Right ventricle myocardium superior (tissue), 1 donor: ENCODE measurements at places on chromosomes 7 and 10.

DNA sequence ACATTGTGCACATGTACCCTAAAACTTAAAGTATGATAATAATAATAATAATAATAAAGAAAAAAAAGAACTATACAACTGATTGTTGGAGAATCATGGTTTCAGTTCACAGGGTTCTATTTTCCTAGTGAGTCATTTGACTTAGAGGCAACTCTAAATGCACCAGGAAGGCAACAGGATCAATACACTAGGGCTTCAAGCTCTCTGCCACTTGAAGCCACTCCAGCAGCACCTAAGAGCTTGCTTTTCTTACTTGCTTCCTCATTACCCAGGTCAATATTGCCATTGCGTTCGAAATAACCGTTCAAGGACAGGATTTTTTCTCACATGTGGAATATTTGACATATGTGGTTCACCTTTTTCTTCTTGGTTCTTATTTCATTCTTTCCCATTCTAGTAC, 189.7 kb downstream of the GRM3 start:
- DNase-seq = no peak

DNA sequence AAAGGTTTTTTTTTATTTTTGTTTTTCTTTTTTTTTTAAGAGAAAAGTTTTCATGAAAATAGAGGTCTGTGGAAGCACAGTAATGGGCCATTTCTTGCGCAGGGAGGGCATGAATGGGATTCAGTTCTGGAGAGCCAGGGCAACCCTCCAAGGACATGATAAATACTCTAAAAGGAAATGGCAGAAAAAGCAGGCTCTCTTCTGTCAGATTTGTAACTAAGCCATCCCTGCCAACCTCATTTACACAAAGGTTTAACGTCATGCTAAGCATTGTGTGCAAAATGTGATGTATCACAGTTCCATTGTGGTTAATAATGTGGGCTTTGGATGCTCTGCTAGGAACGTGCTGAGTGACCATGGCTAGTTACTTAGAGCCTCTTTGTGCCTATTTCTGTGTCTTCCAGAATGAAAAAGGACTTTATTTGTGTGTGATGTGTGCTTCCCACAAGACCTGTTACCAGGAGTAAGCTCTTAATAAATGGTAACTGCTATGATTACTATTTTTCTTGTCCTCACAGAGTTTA, 1095.9 kb upstream of the SORCS1 start:
- DNase-seq = no peak

DNA sequence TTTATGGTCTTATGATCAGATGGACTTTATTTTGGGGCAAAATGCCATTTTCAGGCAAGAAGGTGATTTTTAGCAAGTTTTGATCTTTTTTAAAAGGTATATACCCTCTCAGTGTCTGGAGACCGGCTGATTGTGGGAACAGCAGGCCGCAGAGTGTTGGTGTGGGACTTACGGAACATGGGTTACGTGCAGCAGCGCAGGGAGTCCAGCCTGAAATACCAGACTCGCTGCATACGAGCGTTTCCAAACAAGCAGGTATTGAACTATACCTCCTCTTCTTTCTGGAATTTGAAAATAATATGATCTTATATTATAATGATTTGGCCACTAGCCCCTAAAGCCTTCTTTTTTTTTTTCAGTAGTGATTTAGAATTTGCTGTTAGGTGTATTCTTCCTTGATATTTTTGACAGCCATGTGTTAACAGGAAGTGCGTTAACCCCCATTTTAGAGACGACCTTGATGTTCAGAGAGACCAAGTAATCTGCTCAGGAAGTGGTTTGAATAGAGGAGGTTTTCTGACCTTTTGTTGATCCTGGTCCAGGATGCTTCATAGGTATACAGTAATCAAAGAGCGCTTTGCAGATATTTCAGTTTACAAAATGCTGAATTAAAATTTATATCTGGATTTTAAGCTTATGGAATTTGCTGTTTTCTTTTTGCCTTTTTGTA, 6.2 kb downstream of the BUB3 start:
- no peak for DNase-seq

DNA sequence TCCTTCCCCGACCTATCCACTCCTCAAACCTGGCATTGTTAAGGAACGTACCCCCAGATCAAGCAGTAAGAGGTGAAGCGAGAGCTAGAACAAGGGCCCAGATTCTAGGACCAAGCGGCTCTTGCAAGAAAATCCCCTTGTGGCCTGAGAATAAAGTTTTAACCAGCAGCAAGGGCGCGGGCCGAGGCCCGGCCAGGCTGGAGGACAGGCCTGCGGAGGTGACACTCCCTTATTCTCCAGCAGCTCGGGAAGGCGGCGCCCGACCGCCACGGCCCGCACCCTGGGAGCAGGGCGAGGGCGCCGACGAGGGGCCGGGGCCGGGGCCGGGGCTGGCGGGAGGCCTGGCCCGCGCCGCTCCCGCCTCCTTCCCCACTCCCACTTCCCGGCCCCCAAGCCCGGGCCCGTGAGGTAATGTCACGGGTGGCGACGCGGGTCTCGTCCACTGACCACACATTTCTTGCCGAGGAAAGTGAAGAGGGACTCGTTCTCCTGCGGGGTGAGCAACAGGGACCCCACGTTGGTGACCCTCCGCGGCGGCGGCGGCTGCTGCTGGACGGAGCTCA, 551 bp downstream of the WASL start:
- peak; percentile 69 for DNase-seq

- DNase-seq = no peak
These were observed 306.0 kb downstream of the TFEC start for GRCh38 chr7:115724400-115725056.

DNA sequence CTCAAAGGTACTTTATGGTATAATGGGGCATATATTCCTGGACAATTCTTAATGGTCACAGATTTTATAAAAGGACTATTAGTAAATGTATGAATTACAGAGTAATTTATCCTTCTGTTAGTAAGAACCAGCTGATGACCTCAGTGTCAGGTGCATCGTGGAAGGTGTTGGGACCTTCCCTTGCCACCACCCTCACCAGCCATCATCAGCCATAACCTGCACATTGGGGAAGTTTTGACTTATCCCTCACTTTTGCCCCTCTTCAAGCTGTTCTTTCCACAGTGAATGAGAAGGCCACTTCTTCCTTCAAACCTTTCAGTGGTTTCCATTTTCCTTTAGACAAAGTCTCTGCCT, 52.2 kb downstream of the FIGNL1 start:
- DNase-seq = no peak
